ENCODE measurements at places on chromosomes 5 and 9. TPM values are rescaled to one million over a fixed set of nuclear protein-coding genes. Genes with fewer than 3 reads are reported as not detected.

DNA sequence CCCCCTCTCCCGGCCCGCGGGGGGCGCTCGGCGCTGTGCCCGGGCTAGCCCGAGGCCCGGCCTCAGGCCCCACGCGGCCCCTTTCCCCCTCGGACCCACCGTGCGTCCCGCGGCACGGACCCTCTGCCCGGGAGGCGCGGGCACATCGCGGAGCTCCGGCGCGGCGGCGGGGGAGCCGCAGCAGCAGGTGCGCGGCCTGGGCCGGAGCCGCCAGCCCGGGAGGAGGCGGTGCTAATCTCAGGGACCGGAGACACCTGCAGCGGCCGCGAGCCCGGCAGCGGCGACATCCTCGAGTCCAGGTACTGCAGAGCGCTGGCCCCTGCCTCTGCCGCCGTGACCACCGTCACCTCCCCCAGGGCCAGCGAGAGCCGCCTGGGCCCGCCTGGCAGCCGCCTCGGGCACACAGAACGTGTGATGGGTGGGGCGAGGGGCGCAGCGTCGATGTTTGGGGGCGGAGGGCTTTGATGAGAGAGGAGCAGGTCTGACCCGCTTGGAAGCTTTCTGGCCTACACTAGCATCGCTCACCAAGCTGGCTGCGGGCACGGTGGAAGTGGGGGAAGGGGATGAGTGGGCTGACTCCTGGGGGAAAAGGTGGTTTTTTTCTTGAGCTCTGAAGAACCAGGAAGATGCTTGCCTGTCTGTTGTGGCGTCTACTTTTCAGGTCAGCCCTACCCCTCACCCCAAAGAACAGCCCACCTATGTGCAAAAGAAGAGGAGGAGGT is 524 bp downstream of the CYFIP2 start:
- no peak for DNase-seq

The IL17B gene
- 0.52 TPM for total RNA-seq

DNA sequence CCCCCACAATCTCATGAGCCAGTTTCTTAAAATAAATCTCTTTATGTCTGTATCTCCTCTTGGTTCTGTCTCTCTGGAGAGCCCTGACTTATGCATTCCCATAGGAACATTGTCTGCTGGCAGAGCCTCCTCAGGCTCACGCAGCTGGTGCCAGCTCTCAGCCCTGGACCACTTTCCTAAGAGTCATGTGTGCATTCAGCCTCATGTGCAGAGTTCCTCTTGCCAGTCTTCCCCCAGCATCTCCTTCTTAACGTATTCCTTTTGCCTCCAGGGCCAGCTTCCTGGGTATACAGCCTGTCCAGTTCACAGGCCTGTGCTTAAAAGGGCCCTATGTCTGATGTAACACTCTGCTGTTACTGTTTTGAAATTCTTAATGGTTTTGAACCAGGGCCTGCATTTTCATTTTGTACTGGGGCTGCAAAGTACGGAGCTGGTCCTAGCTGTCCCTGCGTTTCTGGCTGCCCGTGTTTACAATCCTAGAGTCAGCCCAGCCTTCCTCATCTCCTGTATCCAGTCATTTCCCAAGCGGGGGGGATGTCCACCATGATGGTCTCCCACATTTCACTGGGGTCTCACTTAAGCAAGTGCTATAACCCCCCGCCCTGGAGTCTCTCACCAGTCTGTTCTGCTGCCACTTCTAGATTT is 18.1 kb downstream of the ANKRD33B start:
- no peak for DNase-seq

GRCh38 chr5:73783828-73784227 is 157.8 kb downstream of the ARHGEF28 start:
- no peak for DNase-seq

- peak; percentile 36 for DNase-seq
Observed at GRCh38 chr5:61332358-61332749, 296 bp downstream of the ZSWIM6 start.

DNA sequence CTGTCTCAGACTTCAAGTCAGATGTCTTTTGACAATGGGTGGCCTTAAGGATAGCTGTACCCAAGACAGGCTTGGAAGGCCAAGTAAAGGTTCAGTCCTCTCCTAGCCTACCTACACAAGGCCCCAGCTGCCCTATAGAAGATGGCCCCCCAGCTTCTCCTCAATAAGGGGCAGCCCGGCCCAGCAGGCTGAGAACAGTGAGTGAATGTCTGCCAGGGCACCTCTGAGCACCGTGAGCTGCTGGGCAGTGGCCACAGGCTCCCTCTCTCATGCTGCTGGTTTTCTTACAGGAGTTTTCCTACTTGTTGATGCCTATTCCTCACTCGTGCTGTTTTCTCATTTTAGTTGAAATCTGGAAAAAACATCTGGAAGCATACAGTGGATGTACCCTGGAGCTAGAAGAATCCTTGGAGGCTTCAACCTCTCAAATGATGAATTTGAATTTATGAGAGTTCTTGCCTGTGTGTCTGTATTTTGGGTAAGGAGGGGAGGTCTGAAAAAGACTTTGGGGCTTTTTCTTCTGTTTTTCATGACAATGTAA is 40.1 kb downstream of the SECISBP2 start:
- DNase-seq: no peak
